Epithelial cell of proximal tubule (primary cell): ENCODE measurements at places on chromosomes 11 and 22. TPM values are rescaled to one million over a fixed set of nuclear protein-coding genes. Genes with fewer than 3 reads are reported as not detected.
A peak's percentile ranks its signal among the peaks of the same experiment; 100 is the strongest.

RIN1 gene
- total RNA-seq: 18.9 and 21.1 TPM in 2 replicates

DNA sequence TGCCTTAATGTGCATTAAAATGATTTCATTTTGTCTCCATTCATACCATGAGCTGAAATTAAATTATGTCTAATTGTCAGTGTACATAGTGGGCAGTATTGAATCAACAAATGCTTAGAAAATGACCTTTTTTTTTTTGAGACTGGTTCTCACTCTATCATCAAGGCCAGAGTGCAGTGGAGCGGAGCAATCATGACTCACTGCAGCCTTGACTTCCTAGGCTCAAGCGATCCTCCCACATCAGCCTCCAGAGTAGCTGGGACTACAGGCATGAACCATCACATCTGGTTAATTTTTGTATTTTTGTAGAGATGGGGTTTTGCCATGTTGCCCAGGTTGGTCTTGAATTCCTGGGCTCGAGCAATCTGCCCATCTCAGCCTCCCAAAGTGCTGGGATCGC lies 117.0 kb upstream of the BLID start:
- DNase-seq: no peak

GRCh38 chr22:45582955-45583320 lies 80.3 kb downstream of the FBLN1 start:
- no peak for DNase-seq

GRCh38 chr11:47001781-47002181 lies 65.2 kb downstream of the CSTPP1 start:
- DNase-seq: no peak

DNA sequence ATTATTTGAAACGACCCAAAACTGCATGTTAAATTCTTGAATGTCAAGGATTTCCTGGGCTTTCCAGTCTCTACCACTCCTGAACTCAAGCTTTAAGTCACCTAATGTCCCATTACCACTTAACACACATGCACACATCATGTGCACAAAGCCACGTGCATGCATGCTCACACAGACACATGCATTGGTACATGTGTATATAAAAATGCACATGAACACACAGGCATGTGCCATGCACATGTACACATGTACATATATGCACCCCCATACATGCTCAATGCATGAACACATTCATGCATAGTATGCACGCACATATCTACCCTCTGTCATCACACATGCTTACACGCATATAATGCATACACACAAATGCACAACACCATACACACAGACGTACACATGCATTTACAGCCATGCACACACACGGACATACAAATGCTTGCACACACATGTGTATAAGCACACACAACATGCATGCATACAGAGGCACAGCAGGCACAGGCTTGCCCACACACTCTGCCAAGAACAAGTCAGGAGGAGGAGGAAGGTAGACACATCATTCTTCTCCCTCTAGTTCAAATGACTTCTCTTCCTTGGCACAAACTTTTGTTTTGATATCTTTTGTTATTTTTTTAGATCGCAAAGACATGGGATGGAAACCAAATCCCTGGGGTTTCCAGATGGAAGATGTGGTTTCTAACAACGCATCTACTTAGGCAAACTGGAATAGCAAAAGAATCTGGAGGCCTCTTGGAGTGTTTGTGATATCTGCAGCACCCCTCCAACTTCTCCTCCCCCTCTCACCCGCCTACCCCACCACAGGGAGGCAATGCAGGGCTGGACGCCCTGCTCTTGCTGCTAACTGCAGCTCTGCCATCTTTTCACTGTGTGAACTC lies 24.6 kb downstream of the RASD2 start:
- DNase-seq: no peak

- peak; percentile 4 for DNase-seq
Observed at GRCh38 chr11:22304337-22304961, 33.7 kb upstream of the SLC17A6 start.

DNA sequence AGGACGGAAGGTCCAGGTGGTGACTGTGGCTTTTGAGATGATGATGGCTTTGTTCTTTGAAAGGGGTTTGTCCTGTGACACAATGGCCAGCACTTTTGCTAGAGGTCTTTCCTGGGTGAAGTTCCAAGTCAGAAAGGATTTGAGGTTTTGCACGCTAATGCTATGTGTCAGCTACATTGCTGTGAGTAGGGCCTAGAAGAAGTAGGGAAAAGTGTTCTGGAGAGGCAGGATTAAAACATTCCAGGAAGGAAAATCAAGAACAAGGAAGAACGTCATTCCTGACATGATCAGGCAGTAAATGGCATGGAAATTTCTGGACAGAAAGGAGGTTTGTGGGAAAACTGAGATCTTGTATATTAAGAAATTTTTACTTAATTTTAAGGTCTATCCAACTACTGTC lies 290.7 kb downstream of the NTM start:
- no peak for DNase-seq
